T-helper 2 cell treated with Interferon-gamma antibody and Interleukin-4, amounts not matched to agents 5 μg/mL and 100 μg/mL, for 36 hours (primary cell): ENCODE measurements at places on chromosomes 11 and 22.

DNA sequence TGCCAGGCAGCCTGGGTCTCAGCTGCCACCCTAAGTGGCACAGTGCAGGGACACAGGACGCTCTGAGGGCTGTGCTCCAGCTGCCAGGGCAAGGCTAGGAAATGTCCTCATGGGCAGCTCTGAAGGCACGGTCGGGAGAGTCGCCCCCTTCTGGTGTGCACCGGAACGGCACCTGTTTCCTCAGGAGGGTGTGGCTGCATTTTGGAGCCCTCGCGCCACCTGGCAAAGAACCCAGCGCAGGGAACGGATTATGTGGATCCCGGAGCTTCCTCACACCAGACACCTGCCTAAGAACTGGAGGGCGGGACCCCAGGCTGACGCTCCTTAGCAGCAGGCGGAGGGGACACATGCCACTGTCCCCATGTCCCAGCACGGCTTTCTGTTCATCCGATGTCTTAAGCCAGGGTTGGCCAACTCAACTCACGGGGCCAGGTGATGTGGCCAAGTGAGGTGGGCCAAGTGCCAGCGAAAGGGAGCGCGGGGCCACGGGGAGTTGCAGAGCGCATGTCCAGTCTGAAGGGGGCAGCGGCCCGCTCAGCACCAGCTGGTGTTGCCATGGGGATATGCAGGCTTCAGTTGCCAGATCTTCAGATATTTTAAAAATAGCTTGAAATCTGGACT, 5.1 kb upstream of the SLC22A8 start:
- no peak for DNase-seq

GRCh38 chr11:118092907-118093571, 6.3 kb upstream of the SMIM35 start:
- DNase-seq, result no peak

DNA sequence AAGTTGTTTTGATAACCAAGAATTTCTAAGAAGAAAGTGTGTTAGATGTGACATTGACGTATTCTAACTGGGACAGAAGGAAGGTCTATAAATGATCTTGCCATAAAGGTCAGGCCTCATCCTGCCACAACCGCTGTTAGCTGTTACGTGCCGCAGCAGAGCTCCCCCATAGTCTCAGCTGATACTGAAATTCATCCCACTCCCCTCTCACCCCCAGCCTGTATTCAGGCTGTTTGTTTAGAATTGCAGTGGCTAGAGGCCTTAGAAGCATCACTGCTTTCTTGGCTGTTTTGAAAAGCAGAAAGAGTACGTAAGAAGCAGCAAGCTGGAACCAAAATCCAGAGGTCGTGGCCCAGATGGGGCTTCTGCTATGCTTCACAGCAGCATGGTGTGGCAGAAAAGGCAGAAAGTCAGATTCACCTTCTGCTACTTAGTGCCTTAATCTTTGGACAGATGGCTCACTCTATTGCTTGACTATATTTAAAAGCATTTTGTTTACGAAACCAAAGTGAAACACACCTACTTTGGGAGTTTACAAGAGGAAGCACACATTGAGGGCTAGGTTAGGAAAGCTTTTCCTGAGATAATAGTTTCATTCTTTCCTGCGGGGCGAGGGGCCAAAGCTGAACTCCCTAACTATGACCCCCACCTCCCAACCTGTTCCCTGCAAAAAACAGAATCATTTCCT, 950 bp upstream of the LAYN start:
- DNase-seq, result peak; percentile 23

DNA sequence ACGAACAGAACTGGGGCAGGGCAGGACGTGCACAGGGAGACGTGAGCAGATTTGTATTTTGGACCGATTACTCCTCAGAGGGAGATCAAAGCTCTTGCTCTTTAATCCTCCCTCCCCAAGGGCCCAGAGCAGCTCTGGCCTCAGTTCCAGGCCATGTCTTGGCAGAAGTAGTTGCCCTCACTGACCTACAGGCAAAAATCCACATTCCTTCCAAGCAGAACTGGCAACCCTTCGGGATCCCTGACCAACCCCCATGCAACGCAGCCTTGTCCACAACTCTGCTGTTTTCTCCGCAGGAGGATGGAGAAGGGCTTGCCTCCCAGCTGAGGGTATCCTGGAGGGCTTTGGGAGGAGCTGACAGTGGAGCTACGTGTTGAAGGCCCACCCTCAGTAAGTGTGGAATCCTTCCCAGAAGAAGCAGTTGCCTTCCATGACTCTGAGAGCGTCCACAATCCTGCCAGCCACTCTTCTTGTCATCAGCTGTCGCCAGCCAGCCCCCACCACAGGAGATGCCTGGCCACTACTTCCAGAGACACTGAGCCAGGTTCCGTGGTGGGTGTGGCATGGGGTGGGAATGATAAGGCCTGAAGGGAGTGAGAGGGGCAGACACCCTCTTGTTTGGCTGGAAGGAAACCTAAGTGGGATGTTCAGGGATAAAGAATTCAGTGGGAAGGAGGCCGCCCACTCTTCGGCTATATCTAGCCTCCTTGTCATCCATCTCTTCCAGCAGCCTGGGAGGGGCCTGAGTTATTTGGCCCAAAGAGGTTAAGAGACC, 68.1 kb downstream of the PDE2A start:
- DNase-seq, result no peak

DNA sequence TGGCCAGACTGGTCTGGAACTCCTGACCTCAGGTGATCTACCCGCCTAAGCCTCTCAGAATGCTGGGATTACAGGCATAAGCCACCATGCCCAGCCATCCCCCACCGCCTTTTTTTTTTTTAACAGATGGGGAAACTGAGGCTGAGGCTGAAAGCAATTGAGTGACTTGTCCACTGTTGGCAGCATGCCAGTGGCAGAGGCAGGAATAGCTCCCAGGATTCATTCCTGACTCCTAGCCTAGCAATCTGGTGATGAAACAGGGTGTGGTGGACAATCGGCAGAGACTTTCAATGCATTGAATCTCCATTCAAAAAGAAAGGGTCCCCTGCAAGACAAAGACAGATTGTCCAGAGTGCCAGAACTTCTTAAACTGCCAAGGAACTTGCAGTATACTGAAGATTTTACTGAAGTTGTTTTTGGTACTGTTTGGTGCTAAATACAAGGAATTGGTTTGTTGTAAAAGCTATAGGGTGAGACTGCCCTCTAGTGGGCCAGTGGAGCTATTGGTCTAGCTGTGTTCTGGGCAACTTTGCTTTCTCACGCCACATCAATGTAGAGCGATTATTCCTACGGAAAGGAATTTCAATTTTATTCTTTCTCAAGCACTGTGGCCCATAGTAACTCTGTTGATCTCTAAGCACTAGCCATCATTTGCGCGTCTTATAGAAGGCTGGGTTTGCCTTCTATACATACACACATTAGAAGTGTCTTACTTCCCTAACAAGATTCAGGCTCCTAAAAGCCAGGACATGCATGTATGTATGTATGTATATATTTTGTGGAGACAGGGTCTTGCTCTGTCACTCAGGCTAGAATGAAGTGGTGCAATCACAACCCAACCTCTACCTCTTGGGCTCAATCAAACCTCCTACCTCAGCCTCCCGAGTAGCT, 21.0 kb downstream of the C22orf31 start:
- peak; percentile 36 for DNase-seq

DNA sequence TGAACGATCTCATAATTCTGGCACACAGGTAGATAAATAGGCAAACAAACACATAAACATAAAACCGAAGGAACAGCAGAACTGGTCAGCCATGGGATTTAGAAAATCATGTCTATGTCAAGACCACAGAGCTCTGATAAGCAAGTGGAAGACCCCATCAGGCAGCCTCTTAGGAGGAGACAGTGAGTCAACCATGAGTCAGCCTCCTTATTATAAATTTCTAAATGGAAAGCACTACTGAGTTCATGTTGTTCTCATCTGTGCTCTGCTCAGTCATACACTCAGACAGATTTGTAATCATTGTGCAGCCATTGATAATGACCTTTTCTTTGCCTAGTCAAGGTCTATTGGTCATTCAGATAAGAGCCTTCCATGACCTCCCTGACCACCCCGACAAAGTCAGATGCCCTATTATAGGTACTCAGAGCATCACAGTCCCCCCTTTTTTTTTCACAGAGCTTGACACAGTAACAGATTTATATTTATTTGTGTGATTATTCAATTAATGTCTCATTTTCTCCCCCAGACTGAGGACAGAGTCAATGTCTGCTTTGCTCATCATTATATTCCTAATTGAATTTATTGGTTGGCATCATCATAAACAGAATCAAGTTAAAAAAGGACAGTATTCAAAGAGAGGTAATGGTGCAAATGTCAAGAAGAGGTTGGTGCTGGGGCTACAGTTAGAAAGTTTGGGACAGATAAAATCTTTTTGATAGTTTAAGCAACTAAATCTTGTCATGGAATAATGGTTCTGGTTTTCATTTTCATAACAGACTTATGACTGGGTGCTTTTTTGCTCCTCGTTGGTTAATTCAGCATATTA, 579.7 kb upstream of the CCDC90B start:
- DNase-seq, result no peak

GRCh38 chr11:46108751-46109150, 12.5 kb downstream of the PHF21A start:
- no peak for DNase-seq

GRCh38 chr11:78266451-78266850, 77.7 kb downstream of the USP35 start:
- DNase-seq, result no peak

- DNase-seq, result no peak
Observed at GRCh38 chr11:82682003-82682751, 51.5 kb downstream of the FAM181B start.

GRCh38 chr11:134921938-134922337, 509.9 kb upstream of the B3GAT1 start:
- no peak for DNase-seq

DNA sequence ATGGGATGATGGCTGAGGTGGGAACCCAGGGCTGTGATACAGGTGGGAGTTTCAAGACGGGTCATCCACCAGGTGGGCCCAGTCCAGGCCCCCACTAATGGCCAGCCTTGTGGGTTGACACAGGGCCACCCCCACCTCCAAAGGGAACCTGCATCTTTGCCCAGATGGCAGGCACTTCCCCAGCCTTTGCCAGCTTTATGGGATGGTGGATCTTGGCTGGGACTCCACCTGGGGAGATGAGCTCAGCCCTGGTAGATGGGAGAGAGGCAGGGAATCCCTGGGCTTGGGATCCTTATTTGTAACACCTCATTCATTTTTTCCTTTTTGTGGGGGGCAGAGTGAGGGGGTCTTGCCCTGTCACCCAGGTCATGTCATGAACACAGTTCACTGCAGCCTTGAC, 33.4 kb downstream of the CD82 start:
- DNase-seq, result no peak

DNA sequence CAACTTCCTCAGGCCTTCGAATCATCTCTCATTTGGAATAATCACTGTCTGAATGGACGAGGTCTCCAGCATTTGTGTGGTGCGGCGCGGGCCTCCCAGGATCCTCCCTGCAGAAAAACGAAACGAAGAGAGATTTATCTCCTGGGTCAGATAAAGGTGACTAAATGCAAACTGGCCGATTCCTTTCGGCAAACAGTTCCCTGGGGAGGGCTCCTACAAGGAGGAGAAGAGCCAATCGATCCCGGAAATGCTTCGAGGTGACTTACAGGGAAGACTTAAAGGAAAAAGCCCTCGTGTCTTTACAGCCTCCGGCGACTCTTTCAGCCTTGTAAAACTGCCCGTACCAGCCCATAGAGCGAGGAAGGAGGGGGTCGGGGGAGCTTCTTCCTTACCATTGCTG, 126.5 kb downstream of the MIAT start:
- DNase-seq, result no peak

- peak; percentile 17 for DNase-seq
Observed at GRCh38 chr11:7467652-7468051, 17.7 kb upstream of the OLFML1 start.

- DNase-seq, result no peak
Observed at GRCh38 chr11:43582024-43582862, 98.3 kb upstream of the HSD17B12 start.

DNA sequence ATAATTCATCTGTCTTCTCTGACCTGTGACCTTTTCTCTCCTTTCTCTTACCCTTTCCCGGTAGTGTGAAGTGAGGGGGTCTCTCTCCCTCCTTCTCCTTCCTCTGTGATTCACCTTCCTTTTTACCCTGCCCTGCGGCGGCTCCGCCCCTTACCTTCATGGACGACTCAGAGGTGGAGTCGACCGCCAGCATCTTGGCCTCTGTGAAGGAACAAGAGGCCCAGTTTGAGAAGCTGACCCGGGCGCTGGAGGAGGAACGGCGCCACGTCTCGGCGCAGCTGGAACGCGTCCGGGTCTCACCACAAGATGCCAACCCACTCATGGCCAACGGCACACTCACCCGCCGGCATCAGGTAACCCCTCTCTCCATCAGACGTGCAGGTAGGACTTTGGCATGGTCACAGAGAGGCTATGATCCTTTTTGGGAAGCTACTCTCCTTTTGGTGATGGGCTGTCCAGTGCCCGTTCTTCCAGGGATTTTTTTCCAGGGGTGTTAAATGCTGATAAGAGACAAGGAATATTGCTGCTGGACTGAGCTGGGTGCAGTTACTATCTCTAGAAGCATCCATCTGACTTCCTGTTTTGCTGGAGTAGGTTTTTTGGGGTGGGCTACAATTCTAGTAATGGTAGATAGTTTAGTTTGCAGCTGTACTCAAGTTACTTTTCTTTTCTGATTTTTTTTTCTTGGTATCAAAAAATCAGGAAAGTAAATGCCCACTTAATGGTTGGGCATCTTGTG, 29.9 kb downstream of the CTNND1 start:
- DNase-seq, result no peak

- no peak for DNase-seq
Observed at GRCh38 chr11:133559833-133560471, 27.7 kb upstream of the OPCML start.

DNA sequence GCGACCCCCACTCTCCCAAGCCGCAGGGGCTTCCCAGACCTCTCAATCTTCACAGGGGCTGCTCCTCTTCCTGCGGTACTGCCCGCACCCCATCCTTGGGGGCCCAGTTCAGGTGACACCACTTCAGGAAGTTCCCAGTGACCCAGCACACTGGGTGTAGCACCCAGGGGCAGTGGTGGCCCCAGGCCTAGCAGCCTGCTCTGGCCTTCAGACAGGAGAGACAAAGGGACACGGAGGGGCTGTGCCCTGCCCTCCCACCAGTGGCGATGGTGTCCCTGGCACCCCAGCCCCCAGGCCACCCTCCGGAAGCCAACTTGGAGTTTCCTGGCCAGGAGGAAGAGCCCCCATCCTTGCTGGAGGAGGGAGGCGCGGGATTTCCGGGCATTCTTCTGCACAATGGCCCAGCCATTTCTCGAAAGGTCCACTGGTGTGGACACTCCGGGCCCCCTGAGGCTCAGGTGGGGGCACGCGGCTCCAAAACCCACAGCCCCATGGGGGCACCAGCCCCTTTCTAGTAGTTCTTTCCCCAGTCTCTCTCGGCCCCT, 978 bp upstream of the CLDN5 start:
- DNase-seq, result no peak

GRCh38 chr22:27404441-27404840, 397.1 kb downstream of the MN1 start:
- no peak for DNase-seq
